ENCODE measurements at places on chromosomes 7 and 10.
A peak's percentile ranks its signal among the peaks of the same experiment; 100 is the strongest.

GRCh38 chr7:39609113-39609934 lies 14.0 kb upstream of the RALA start:
- H3K4me1 ChIP-seq = no peaks in the 10 kb centered on the region
- DNase-seq = peak; percentile 72
- H3K4me3 ChIP-seq = peak overlapping the region; percentile 34

GRCh38 chr10:110498087-110498981 lies 627 bp downstream of the DUSP5 start:
- peak; percentile 77 for DNase-seq
- no peak overlapping the region for H3K27ac ChIP-seq
- no peaks in the 10 kb centered on the region for H3K36me3 ChIP-seq
- H3K4me1 ChIP-seq = peaks cover 48% of the 10 kb centered on the region
- peak overlapping the region; percentile 87 for H3K4me3 ChIP-seq

GRCh38 chr7:2295936-2296620 lies 18.2 kb downstream of the SNX8 start:
- H3K27me3 ChIP-seq = no peaks in the 10 kb centered on the region
- H3K4me1 ChIP-seq = peaks cover 5% of the 10 kb centered on the region
- H3K27ac ChIP-seq = no peak overlapping the region
- H3K4me3 ChIP-seq = no peak overlapping the region
- DNase-seq = no peak

DNA sequence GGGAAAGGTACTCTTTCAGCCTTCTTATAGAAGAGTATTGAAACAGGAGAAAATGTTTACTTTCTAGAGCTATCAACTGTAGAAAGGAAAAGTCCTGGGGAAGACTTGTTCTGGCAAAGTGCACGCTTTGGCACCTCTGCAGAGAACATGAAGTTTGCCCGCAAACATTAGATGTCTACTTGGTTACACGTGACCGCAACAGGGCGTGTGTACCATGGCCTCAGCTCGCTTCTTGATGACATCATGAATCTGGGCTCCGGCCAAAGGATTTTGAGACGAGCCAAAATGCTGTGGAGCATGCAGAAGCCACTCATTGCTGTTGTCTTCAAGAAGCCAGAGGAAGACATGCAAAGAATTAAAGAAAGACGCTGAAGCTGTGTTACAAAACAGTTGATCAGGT lies 8.6 kb upstream of the TAS2R60 start:
- no peaks in the 10 kb centered on the region for H3K36me3 ChIP-seq
- no peaks in the 10 kb centered on the region for H3K27me3 ChIP-seq
- no peak overlapping the region for H3K27ac ChIP-seq
- H3K4me1 ChIP-seq = no peaks in the 10 kb centered on the region
- no peak overlapping the region for H3K4me3 ChIP-seq

DNA sequence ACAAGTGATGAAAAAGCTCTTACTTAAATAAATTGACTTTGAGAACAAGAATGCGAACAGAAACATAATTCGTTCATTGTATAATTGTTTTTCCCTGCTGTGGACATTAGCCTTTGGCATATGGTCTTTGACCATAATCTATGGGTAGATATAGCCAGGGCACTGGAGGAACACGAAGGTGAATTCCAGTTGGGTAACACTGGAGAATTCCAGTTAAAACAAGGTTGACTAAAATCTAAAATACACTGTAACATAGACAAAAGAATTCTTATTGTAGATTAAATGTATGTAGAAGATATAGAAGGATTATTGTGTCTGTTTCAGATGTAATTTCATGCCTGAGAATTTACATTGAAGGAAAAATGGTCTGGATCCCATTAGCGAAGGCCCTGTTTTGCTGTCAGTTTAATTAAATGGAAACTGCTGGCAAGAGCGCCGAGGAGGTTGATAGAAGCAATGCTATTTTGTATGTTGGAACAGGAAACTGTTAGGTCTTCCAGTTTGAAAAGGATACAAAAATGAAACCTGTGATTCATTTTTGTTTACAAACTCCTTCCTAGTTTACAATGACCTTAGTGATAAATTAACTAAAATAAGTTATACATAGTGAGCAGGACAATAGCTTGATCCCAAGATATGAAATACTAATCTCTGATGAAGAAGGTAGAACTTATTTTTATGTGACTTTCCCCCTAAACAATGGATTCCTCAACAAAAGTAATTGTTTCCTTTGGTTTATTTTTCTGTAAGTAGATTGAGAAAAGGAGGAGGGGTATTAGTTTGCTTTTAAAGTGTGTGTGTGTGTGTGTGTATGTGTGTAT lies 68.9 kb downstream of the ARID5B start:
- H3K27me3 ChIP-seq = no peaks in the 10 kb centered on the region
- no peaks in the 10 kb centered on the region for H3K36me3 ChIP-seq
- H3K27ac ChIP-seq = no peak overlapping the region
- no peaks in the 10 kb centered on the region for H3K4me1 ChIP-seq
- no peak overlapping the region for H3K4me3 ChIP-seq

GRCh38 chr7:30470163-30470770 lies 8.3 kb downstream of the NOD1 start:
- no peaks in the 10 kb centered on the region for H3K36me3 ChIP-seq
- DNase-seq = no peak
- H3K27me3 ChIP-seq = no peaks in the 10 kb centered on the region
- H3K4me1 ChIP-seq = peaks cover 20% of the 10 kb centered on the region
- H3K4me3 ChIP-seq = no peak overlapping the region

GRCh38 chr7:24024276-24025068 lies 259.5 kb upstream of the NPY start:
- DNase-seq = peak; percentile 6
- peaks cover 20% of the 10 kb centered on the region for H3K4me1 ChIP-seq
- H3K27me3 ChIP-seq = no peaks in the 10 kb centered on the region
- no peak overlapping the region for H3K27ac ChIP-seq

- DNase-seq = no peak
- no peaks in the 10 kb centered on the region for H3K36me3 ChIP-seq
- H3K4me3 ChIP-seq = no peak overlapping the region
- H3K27me3 ChIP-seq = no peaks in the 10 kb centered on the region
These were observed 66.9 kb downstream of the GALNT17 start for GRCh38 chr7:71198887-71199286.

Data from neural progenitor cell (in vitro differentiated cells).